ENCODE measurements at places on chromosomes 16 and 17. TPM values are rescaled to one million over a fixed set of nuclear protein-coding genes. Genes with fewer than 3 reads are reported as not detected.

- DNase-seq: no peak
These were observed 281.8 kb downstream of the HAPSTR1 start for GRCh38 chr16:9372934-9373890.

- no peak for DNase-seq
These were observed 1.3 kb downstream of the SMPD3 start for GRCh38 chr16:68446681-68447652.

DNA sequence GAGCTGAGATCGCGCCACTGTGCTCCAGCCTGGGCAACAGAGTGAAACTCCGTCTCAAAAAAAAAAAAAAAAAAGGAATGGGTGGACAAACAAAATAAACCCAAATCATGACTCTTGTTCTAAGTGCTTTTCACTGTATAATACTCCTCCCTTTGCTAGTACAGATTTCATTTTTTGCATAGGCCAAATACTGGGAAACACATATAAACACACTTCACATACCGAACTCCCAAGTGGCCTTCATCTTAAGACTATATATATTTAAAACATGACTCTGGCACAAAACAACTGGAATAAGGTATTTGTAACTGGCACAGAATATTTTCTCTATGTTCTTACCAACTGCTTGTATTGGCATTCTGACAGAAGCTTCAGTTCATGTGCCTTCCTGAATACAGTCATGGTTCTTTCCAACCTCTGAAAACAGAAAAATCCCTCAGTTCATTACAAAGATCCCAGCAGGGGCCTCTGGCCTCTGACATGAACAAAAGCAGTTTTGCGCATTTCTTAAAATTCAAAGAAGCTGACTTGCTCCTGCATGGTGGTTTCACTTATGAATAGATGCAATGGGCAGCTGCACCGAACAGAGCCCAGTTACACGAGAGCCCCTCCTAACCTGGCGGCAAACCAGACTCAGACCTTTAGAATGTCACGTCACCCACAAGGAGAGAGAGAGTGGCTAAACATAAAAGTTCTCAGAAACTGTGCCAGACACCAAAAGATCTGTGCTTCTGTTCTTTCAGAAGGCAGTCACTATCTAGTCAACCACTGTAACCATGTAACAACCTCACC is 19.1 kb upstream of the COPRS start:
- DNase-seq: peak; percentile 49

Gene IL32
- total RNA-seq: 21.7 TPM

Data from IMR-90 (cell line).